ENCODE measurements at places on chromosomes 6 and 20.

DNA sequence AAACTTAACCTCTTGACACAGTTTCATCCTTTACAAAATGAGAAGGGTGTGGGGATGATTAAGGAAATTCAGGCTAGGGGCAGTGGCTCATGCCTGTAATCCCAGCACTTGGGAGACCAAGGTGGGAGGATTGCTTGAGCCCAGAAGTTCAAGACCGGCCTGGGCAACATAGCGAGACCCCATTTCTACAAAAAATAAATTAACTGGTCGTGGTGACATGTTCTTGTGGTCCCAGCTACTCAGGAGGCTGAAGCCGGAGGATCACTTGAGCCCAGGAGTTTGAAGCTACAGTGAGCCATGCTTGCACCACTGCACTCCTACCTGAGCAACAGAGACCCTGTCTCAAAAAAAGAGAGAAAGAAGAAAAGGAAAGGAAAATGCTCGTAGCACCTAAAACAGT is 9.0 kb downstream of the ZSWIM3 start:
- no peak for DNase-seq

- no peak for DNase-seq
These were observed 12.7 kb downstream of the GPLD1 start for GRCh38 chr6:24476631-24477030.

DNA sequence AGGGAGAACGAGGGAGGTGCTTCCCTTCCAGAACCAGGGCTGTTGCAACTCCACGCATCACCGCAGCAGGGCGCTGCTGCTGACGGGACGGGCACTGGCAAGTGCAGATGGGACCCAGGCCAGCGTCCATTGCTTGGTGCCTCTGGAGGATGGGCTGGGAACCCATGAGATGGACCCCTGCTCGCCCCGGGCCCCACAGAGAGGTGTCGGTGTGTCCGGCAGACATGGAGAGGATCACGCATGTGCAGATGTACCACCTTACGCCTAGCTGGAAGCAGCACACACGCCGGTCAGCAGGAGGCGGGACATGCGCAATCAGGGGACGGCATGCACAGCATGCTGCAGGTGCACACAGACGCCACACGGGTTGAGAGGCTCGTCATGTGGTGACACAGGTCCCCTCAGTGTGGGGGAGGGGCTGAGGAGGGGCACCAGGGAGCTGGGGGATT is 5.7 kb downstream of the CABLES2 start:
- no peak for DNase-seq

GRCh38 chr20:22052025-22052650 is 346.7 kb downstream of the PAX1 start:
- DNase-seq: no peak

DNA sequence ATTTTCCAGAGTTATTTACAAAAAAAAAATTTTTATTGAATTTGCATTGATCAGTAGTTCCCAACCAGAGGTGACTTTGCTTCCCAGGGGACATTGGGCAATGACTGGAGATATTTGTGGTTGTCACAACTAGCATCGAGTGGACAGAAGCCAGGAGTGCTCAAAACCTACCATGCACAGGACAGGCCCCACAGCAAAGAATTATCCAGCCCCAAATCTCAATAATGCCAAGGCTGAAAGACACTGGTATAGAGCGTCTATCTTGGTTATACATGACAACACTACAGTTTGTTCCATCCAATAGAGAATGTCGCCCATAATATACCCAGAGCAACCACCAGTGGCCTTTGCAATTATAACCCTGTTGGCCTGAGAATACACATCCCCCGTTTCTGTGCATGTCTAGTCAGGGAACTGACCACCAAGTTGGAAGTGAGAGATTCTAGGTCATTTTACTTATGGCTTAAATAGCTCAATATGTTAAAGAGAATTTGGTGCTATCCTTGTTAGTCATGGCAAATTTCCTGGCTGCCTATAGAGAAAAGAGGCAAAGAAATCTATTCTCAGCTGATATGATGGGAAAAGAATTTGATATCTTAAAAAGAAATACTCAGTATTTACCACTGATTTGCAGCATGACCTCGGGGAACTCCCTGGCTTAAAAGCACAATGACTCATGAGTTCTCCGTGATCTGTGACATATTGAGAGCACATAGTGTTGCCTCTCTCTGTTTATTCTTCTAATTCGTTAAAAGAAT is 76.0 kb upstream of the ADTRP start:
- DNase-seq: no peak

DNA sequence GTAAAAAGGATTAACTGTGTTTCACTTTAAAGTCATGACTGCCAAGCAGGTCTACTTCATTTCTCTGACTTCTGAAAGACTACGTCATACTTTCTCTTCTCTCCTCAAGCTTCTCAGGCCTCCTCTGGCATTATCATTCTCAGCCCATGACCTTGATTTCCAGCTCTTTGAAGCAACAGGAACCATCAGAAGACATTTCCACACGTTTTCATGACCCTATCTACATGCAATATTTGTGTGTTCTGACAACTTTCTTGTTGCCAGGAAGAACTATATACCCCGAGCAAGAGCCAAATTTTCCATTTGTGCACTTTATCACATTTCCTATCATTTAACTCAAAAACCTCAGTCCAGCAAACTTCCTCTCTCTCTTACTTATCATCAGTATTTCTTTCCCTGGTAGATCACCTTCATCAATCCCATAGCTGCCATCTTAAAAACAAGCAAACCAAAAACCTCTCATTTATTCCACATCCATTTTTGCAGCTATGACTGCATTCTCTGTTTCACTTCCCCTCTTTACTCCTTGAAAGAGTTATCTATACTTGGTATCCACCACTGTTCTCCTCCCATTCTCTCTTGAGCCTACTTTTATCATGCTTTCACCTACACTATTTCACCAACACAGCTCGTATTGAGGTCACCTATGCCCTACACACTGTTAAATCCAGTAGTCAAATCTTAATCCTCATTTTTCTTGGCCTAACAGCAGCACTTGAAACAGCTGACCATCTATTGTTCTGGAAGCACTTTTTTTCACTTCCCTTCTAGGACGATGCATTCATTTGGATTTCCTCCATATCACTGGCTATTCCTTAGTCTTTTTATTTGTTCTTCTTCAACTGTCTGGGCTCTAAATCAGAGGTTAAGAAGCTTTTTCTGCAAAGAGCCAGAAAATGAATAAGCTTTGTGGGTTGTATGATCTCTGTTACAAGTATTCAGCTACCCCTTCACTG is 47.1 kb downstream of the STX7 start:
- no peak for DNase-seq

GRCh38 chr6:106927531-106928398 is 46.8 kb downstream of the CD24 start:
- no peak for DNase-seq

DNA sequence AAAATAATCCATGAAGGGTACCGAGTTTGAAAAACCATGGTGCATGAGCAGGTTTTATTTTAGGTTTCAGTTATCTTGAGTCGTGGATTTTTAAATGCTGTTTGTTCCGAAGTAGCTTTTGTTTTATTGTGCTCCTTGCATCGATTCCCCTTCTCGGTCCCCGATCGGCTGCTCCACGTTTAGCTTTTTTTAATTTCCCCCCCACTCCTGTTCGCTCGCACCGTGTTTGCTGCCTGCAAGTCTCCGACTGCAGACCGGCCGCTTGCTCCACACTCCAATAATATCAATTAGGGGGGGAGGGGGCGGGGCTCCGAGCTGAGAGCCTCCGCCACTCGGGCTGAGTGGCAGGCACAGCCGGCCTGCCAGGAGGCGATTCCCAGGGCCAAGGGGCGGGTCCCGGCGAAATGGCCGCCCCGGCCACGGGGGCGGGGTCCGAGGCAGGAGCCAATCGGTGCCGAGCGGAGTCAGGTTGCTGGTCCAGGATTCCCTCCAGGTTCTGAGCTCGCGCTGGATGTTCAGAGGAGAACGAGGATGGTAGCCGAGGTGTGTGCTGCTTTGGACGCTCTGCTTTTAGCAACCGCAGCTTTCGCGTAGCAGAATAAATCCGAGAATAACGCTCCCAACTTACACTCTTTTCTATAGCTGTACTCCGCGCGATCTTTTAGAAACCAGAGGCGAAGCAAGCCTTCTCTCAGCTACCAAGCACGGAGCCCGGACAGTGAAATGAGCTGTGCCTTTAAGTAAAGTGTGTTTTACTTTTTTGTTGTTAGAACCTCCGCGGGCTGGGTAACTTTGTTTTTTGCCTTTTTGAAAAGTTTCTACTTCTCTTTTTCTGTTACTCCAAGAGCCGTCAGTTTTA is at the start of gene EPHA7:
Gene EPHA7 (minus strand): TSS at position 256 of the 859 bp plus-strand sequence. CDS start 218 bp downstream, at position 38.
- DNase-seq: peak; percentile 94

DNA sequence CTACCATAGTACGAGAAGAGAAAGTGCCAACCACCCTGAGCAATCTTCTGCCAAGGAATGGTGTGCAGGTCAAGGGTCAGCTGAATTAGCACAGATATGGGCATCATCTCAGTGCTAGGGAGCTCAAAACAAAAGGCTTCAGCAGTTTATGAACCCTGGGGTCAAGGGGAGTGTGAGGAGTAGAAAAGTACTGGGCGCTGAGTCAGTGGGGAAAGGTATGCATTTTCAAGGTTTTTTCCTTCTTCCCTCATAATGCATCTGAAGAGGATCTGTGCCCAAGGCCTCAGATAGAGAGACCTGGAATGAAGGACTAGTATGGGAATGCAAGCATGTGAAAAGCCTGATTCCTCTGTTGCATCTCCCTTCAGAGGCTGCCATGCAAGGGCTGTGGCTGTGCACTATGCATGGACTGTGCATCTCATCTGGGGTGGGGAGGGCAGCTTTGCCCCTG is 81.7 kb downstream of the PERP start:
- DNase-seq: no peak

GRCh38 chr20:6685181-6685582 is 82.3 kb upstream of the BMP2 start:
- no peak for DNase-seq
